ENCODE measurements at places on chromosomes 4 and X. TPM values are rescaled to one million over a fixed set of nuclear protein-coding genes. Genes with fewer than 3 reads are reported as not detected.

ADH7 gene
- not detected for total RNA-seq

GRCh38 chrX:133789829-133790228 is 195.6 kb downstream of the GPC3 start:
- H3K4me1 ChIP-seq = no peaks in the 10 kb centered on the region
- H3K4me3 ChIP-seq = no peak overlapping the region
- DNase-seq = no peak

- H3K4me1 ChIP-seq = peaks cover 9% of the 10 kb centered on the region
- no peak for DNase-seq
- peaks cover 32% of the 10 kb centered on the region for H3K27me3 ChIP-seq
- no peaks in the 10 kb centered on the region for H3K36me3 ChIP-seq
- H3K27ac ChIP-seq = no peak overlapping the region
These were observed 6.2 kb upstream of the MAN2B2 start for GRCh38 chr4:6568689-6569332.

- no peak overlapping the region for H3K4me3 ChIP-seq
- no peaks in the 10 kb centered on the region for H3K27me3 ChIP-seq
- H3K27ac ChIP-seq = no peak overlapping the region
- no peaks in the 10 kb centered on the region for H3K4me1 ChIP-seq
These were observed 27.0 kb upstream of the ADH1C start for GRCh38 chr4:99379571-99379970.

C4orf17 gene
- total RNA-seq = not detected

PPA2 gene
- total RNA-seq = 88.5 TPM

DNA sequence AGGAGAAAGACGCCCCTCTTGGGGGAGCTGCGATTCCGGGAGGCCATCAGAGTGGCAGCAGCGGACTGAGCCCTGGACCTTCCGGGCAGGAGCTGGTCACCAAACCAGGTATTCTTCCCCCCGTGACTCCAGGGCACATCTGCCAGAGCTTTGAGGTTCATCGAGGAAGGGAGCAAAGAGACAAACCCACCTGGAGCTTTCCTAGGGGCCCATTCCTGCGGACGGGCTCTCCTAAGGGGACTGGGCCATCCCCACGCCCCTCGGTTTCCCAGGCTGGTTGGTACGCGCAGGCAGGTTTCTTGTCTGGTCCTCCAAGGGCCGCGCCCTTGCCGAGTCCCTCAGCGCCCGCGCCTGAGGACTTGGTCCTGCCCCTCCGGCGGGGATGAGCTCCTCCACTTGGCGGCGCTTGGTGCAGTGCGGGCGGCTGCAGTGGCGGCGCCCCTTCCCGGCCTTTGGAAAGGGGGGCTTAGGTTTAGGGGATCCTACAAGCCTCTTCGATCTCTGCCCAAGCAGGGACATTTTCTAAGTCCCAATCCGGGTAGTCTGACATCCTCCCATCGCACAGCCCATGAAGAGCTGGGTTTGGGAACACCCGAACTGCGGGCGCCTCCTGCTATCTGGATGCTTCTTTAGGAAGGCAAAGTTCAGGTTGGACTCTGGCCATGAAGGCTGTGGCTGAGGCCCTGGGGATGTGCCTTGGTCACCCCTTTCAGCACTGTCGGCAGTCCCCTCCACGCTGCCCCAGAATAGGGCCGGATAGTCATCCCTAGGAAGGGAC is 538 bp downstream of the STBD1 start:
- H3K27ac ChIP-seq = no peak overlapping the region
- H3K4me1 ChIP-seq = peaks cover 24% of the 10 kb centered on the region
- peaks cover 12% of the 10 kb centered on the region for H3K27me3 ChIP-seq
- peak; percentile 17 for DNase-seq
- peak overlapping the region; percentile 76 for H3K4me3 ChIP-seq

TEX13D gene
- total RNA-seq = not detected

- no peaks in the 10 kb centered on the region for H3K4me1 ChIP-seq
- H3K27me3 ChIP-seq = no peaks in the 10 kb centered on the region
- no peaks in the 10 kb centered on the region for H3K36me3 ChIP-seq
- DNase-seq = no peak
- H3K27ac ChIP-seq = no peak overlapping the region
These were observed 53.1 kb downstream of the MAP3K15 start for GRCh38 chrX:19462231-19462630.

PAQR3 gene
- 55.7 TPM for total RNA-seq

- H3K27me3 ChIP-seq = no peaks in the 10 kb centered on the region
- no peaks in the 10 kb centered on the region for H3K36me3 ChIP-seq
- peak overlapping the region; percentile 30 for H3K4me3 ChIP-seq
- peaks cover 6% of the 10 kb centered on the region for H3K4me1 ChIP-seq
- H3K27ac ChIP-seq = peak overlapping the region; percentile 54
- peak; percentile 88 for DNase-seq
These were observed 61.6 kb upstream of the NAP1L5 start for GRCh38 chr4:88759039-88759894.

DNA sequence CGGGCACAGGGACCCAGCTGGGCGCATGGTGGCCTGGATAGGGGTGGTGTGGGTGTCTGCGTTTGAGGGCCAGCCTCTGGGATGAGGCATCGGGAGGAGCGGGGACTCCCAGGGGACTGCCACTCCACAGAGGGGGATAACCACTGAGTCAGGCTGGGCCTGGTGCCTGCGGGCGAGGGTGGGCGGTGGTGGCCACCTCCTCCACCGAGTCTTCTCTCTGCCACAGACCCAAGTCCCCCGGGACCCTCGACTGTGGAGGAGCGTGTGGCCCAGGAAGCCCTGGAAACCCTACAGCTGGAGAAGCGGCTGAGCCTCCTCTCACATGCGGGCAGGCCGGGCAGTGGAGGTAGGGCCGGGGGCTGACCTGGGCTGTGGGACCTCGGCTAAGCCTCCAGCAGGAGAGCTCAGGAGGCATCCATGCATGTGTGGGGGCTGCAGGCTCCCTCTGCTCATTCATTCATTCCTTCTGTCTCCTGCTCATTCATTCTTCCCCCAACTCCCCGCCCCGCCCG is 26.4 kb downstream of the DOK7 start:
- peaks cover 25% of the 10 kb centered on the region for H3K36me3 ChIP-seq
- no peak overlapping the region for H3K4me3 ChIP-seq
- H3K27me3 ChIP-seq = peaks cover 21% of the 10 kb centered on the region
- peaks cover 58% of the 10 kb centered on the region for H3K4me1 ChIP-seq
- no peak for DNase-seq
- H3K27ac ChIP-seq = no peak overlapping the region

UBE2A gene
- 44.0 TPM for total RNA-seq

HPGDS gene
- 6.9 TPM for total RNA-seq

- no peak overlapping the region for H3K27ac ChIP-seq
- H3K27me3 ChIP-seq = no peaks in the 10 kb centered on the region
- H3K36me3 ChIP-seq = no peaks in the 10 kb centered on the region
- H3K4me3 ChIP-seq = no peak overlapping the region
- H3K4me1 ChIP-seq = peaks cover 11% of the 10 kb centered on the region
These were observed 14.9 kb upstream of the PORCN start for GRCh38 chrX:48493890-48494364.

CWH43 gene
- not detected for total RNA-seq

UNC5C gene
- 28.3 TPM for total RNA-seq

- H3K27me3 ChIP-seq = no peaks in the 10 kb centered on the region
- H3K36me3 ChIP-seq = no peaks in the 10 kb centered on the region
- H3K4me3 ChIP-seq = no peak overlapping the region
- H3K27ac ChIP-seq = no peak overlapping the region
- no peak for DNase-seq
These were observed 1014.2 kb downstream of the C4orf33 start for GRCh38 chr4:130110189-130110588.

- H3K27me3 ChIP-seq = no peaks in the 10 kb centered on the region
- no peak overlapping the region for H3K27ac ChIP-seq
- no peaks in the 10 kb centered on the region for H3K36me3 ChIP-seq
These were observed 228.6 kb upstream of the CTSO start for GRCh38 chr4:156182269-156182668.

- DNase-seq = no peak
- H3K4me3 ChIP-seq = no peak overlapping the region
- no peaks in the 10 kb centered on the region for H3K4me1 ChIP-seq
- no peaks in the 10 kb centered on the region for H3K36me3 ChIP-seq
These were observed 186.6 kb downstream of the IL1RAPL1 start for GRCh38 chrX:28773807-28774206.

DNA sequence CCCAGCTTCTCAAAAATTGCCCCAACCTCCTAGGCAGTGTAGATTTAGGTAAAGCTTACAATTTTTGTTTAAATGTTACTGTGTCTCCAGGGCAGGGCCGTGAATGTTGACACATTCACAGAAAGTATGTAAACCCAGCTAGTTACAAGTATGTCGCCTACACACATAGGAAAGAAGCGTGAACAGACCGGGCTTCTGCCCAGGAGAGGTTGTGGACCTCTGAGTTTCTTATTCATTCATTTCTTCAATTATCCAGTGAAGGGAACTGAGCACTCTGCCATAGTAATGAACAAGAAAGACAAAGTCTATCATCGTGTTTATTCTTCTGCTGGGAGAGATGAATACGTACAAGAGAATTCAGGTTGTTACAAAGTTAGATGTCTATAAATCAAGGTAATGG is 93.2 kb downstream of the TRIML1 start:
- H3K27ac ChIP-seq = no peak overlapping the region
- DNase-seq = no peak
- no peaks in the 10 kb centered on the region for H3K36me3 ChIP-seq
- no peak overlapping the region for H3K4me3 ChIP-seq

GRCh38 chrX:139077281-139078250 is 366.0 kb upstream of the FGF13 start:
- no peak for DNase-seq
- H3K4me1 ChIP-seq = no peaks in the 10 kb centered on the region
- H3K4me3 ChIP-seq = no peak overlapping the region
- H3K27ac ChIP-seq = no peak overlapping the region
- peaks cover 4% of the 10 kb centered on the region for H3K27me3 ChIP-seq

DNA sequence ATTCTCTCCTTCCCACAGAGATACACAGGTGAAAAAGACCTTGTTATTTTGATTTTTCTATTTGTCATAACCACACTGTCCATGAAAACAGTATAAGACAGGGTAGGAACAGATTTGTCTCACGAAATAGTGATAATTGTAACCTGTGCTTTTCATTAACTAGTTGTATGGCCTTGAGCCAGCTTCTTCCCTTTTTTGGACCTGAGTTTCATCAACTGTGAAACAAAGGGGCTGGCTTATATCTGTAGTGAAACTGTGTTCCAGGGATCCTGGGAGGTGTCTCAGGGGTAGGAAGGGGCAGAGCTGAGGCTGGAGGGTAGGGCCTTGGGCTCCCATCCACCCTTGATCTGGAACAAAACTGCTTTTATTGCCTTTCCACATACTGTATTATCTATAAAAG is 50.9 kb downstream of the MED28 start:
- no peak for DNase-seq
- no peak overlapping the region for H3K4me3 ChIP-seq
- no peaks in the 10 kb centered on the region for H3K4me1 ChIP-seq
- no peaks in the 10 kb centered on the region for H3K27me3 ChIP-seq
- H3K27ac ChIP-seq = no peak overlapping the region

All from spinal cord (tissue), 10 donors.